Stimulated activated CD8-positive, alpha-beta memory T cell treated with anti-CD3 and anti-CD28 coated beads, Interleukin-4, amount 100 ng/mL, for 1 hour (primary cell): ENCODE measurements at places on chromosomes 7 and 10.

DNA sequence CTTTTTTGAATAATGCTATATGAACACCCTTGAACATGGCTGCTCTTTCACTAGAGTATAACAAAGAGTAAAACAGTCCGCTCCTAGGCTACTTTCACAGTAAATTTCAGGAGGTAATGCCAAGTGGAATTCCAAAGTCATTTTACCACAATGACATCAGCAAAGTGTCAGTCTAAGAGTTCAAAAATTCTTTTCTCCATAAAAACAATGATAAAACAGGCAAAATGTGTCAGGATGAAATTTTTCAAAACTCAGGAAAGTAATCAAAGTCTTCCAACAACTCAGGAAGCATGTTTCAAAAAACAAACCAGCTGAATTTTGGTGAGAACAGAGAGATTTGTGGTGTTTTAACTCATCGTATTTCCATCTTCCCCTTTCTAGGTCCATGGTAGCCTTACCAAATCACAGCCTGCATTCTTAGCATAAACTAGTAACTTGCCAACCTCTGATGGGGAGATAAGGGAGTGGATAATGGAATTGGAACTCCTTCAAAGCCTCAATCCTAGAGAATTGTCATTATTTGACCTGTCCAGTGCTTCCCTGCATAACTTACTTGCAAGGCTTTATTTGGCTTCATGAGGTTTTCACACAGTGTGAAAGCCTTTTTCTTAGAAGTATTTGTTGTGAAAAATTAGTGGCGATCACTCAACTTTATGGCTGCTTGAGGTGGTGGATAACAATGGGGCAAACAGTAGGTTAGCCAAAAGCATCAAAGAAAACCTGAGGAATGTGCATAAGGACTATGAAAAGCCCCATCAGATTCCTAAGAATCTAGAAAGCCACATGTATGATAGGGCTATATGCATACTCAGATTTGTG, 302.7 kb downstream of the HDAC9 start:
- no peak for DNase-seq

GRCh38 chr10:120034236-120034635, 141.7 kb downstream of the SEC23IP start:
- DNase-seq = no peak

GRCh38 chr10:59107147-59107546, 69.3 kb upstream of the PHYHIPL start:
- no peak for DNase-seq

- DNase-seq = no peak
Measured at GRCh38 chr7:122383934-122384333, 79.4 kb upstream of the FEZF1 start.

- no peak for DNase-seq
Measured at GRCh38 chr10:113244750-113245149, 294.7 kb downstream of the TCF7L2 start.

- no peak for DNase-seq
Measured at GRCh38 chr10:53403688-53404087, 631.1 kb upstream of the MBL2 start.
